ENCODE measurements at places on chromosomes 7 and 10.

DNA sequence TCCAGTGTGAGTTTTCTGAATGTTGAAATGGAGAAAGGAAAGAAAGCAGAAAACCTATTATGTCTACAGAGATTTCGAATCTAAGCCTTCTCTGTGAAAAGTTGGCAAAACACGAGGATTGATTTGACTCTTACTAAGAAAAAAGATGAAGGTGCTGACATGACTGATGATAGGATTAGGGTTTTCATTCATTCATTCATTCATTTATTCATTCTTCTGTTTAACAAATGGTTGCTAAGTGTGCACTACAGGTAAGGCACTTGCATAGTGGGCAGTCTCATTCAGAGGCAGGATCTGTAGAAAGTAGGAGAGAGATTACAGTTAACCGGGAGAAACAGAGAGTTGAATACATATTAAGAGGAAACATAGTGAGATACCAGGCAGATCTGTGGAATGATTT is 137.1 kb downstream of the ZNF365 start:
- DNase-seq, result no peak

DNA sequence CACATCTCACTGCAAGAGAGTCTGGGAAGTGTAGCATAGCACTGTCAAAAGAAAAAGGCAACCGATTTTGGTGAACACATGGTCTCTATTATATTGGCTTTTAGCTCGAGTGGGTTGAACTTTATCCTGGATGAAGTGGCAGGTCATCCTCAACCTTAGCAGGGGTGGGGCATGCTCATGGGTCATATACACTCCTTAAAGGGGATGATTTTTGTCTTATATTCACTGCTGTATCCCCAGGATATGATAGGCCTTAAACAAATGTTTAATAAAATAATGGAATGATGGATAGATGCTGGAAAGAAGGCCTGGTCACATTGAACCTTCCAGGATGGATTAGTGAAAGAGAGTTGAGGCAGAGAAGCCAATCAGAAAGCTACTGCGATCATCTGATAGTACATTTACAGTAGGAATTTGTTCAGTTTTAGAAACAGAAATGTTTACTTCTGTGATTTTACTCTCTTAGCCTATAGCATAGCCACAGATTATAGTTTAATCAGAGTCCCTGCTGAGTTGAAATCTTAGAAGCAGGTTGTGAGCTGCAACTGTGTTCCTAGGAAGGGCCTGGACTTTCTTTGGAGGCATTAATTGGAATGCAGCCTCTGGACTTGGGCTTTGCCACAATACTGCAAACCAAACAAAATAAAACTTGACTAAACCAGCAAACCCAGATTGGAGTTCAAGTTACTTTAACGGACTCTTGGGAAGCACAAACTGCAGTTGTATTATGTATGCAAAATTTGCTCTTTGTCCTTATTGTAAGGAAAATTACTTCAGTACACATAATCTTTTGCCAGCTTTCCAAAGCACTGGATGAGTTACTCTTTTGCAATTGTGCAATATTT is 138.3 kb downstream of the BMPER start:
- no peak for DNase-seq

- peak; percentile 85 for DNase-seq
Observed at GRCh38 chr7:143380260-143380645, 892 bp upstream of the ZYX start.

GRCh38 chr10:99770408-99771045 is 11.9 kb upstream of the ABCC2 start:
- DNase-seq, result no peak

DNA sequence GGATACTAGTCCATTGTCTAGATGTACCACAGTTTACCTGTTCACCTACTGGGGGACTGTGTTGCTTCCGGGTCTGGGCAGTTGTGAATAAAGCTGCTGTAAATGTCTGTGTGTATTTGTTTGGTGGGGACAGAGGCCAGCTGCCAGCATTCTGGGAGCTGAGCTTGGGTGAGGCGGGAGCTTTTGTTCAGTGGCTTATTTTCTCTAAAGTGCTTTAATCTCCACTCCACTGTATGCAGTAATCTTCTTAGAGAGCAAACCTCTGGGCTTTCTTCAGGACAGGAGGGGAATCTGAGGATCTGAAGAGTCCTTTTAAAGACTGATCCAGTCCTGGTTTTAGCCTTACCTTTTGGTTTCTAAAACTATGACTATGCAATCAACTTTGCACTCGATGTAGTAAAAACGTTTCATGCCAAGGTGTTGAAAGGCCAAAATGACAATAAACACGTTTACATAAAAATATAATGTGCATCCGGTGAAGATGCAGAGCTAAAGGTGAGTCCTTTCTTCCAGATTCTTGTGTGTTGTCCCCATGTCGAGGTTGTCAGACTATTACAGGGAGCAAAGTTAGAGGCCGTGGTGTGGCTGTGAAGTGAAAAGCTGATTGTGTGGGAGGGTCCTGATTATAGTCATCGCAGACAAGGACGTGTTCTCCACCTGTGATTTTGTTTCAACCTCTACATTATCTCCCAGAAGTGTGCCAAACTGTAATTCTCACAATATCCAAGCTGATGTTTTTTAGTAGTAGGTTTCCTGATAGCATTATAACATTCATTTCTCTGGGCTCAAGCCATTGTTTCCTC is 279.8 kb downstream of the CAMK1D start:
- DNase-seq, result peak; percentile 53

DNA sequence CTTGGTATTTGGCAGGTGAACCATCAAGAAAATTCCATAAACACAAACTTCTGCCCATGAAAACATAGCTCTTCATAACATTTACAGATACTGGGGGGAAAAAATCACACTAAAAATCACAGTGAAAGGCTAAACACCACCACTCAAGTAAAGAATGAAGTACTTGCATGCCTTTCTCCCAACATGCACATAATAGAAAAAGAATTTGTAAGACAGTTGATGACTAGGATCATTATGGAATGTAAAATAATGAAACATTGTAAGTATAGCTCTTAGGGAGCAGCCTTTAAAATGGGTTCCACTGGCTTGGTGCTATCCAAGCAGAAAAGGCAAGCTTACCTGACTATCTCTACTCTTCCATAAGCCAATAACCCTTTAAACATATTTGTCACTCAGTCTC is 299.9 kb upstream of the LRRN3 start:
- DNase-seq, result no peak

DNA sequence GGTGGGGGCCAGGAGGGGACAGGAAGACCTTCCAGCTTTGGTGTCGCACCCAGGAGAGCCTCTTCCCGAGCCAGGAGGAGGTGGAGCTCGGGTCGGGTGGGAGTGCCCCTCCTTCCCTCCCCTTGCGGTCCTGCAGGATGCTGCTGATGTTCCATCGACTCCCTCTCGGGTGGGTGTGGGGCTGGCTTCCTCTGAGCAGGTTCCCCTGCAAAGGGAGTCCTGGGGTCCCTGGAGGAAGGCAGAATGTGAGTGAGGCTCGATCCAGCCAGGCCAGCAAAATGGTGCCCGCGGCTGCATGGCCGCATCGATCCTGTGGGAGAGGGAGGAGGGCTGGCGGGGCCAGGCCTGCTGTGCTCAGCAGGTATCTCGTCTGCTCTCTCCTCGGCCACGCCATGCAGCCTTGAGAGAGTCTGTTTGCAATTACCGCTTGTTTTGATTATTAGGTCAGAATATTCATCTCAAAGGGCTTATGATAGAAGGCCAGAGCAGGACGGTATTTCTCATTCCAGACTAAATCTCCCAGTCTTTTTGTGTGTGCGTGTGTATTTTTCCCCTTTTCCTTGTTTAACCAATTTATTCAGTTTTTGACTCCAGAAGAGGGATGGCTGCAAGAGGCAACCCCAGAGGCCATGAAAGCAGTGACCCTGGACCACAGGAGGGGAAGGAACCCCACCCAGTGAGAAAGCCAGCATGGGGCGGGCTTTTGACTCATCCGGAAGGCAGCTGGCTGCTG is 137.3 kb upstream of the ZMIZ1 start:
- DNase-seq, result no peak

DNA sequence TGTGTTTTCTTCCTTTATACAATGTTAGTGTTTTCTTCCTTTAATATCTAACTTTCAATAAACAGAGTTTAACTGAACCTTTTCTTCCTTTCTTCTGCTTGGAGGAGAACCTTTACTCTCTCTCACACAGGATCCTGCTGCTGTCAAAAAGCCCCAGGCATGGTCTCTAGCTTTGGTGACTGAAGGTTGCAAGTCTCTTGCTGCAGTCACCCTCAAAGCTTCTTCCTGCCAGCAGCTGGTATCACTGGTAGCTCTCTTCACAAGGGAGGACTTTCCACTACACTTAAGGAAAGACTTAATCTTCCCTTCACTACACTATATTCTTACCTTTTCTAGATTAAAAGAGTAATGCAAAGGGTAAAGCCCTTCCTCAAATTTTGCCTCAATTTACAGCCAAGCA is 153.4 kb downstream of the SGMS1 start:
- DNase-seq, result no peak

- DNase-seq, result no peak
Observed at GRCh38 chr7:116283595-116284204, 73.4 kb downstream of the TES start.

- DNase-seq, result no peak
Observed at GRCh38 chr7:100449190-100449795, 13.0 kb upstream of the PPP1R35 start.

DNA sequence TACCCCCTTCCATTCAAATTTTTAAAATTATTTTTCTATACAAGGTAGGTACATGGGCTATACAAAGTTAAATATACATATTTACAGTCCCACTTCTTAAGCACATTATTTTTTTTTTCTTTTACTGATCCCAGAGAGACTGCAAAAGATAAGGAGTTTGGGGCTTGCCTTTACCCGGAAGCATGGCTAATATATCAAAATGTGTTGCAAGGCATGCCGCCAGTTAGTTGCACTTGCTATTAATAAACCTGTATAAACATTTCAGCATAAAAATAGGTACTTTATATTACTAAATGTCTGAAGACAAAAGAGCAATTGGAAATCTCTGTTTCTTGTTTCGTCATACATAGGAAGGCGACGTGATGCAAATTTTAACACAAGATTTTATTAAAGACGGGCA is 21.5 kb upstream of the PDLIM1 start:
- DNase-seq, result no peak

DNA sequence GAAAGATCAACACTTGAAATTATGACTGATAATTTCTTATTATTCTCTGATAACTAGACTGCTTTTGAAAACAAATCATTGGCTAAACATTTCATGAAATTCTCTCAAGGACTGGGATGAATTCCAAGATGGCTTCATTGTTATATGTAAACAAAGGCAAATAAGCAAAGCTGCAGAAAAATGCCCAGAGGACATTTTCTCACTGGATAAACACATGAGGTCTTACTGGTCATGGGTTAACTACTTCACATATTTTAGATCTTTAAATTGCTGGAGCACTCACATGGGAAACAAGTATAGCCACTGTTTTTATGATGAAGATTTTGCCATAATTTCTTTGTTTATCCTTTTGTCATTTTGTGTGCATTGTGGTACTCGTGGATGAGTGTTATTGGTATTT is 239.1 kb downstream of the PHF14 start:
- no peak for DNase-seq

DNA sequence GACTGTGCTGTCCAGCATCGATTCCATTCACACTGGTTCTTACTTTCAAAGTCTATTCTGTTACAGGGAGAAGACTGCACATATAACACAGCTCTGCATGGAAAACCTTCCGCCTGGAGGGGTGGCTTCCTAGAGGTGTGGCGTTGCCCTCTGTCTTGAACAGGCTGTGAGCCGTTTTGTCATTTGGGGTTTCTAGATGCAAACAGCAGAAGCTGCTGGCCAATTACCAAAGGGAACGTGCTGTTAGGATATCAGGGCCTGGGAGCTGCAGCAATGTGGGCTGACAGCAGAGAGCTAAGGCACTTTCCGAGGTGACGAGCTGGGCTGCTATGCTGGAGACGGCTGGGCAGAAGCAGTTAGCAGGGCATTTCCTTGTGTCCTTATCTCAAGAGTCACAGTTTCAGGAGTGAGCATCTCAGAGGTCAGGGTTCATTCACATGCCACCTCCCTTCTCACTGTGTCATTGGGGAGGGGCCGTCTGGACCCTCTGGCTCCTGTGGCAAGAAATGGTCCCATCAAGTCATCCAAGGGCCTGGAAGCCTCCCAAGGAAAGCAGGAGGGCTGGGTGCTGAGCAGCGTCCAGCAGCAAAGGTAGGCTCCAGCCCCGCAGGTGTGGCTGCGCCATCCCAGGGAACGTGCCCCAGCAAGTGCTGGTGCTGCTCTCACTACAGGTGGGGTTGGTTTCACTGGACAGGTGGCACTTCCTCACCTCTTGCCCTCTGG is 106.5 kb downstream of the WDR37 start:
- no peak for DNase-seq

GRCh38 chr10:606762-607544 is 82.5 kb downstream of the DIP2C start:
- DNase-seq, result no peak
